ENCODE measurements at places on chromosomes 7 and 10.
A peak's percentile ranks its signal among the peaks of the same experiment; 100 is the strongest.

- DNase-seq = no peak
Measured at GRCh38 chr7:159141167-159141566, 3.5 kb downstream of the VIPR2 start.

DNA sequence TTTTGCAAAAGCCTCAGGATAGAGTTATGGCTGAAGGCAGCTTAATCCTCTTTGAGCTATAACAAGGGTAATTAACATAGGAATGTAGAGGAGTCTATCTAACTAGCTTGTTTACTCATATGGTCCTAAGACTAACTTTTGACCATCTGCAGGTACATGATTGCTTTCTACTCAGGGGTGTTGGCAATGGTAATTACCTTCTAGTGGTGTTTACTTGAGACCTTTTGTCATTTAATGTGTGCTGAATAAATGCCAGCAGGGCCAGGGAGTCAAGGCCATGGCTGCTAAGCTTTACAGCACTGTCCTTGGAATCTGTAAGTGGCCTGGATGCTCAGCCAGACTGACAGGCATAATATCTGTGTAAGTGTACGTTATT lies 1325.0 kb downstream of the XPNPEP1 start:
- no peak for DNase-seq

DNA sequence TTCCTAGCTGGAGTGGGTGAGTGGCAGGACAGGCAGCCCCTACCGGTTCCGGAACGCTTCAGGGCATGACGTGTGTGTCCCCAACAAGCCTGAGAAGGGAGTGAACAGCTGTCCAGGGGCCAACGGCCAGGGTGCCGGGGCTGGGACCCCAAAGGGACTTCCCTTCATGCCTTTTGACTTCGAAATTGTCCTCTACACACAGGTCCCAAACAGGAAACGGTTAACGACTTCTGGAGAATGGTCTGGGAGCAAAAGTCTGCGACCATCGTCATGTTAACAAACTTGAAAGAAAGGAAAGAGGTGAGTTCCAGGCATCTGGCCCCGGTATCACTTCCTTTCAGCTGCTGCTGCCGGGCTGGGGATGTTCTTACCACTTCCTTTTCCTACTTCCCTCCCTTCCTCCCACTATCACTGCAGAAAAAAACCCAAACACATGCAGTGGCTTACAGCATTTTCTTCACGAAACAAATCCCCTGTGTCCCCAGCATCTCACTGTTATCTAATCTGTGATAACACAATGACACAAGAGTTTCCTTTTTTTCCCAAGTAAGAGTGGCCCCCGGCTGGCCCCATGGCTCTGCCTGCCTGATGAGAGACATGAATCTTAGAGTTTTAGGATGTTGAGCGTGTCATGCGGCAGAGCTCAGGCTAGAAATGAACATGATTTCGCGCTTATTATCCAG lies 63.2 kb downstream of the MKI67 start:
- DNase-seq = peak; percentile 46

GRCh38 chr10:121965996-121966395 lies 9.0 kb downstream of the NSMCE4A start:
- no peak for DNase-seq

- DNase-seq = no peak
Measured at GRCh38 chr7:128266883-128267594, 26.0 kb downstream of the LEP start.

Measured in stimulated activated CD4-positive, alpha-beta T cell treated with anti-CD3 and anti-CD28 coated beads, Interleukin-4, amount 100 ng/mL, for 1 hour (primary cell).